ENCODE measurements at places on chromosomes 2 and 18.

DNA sequence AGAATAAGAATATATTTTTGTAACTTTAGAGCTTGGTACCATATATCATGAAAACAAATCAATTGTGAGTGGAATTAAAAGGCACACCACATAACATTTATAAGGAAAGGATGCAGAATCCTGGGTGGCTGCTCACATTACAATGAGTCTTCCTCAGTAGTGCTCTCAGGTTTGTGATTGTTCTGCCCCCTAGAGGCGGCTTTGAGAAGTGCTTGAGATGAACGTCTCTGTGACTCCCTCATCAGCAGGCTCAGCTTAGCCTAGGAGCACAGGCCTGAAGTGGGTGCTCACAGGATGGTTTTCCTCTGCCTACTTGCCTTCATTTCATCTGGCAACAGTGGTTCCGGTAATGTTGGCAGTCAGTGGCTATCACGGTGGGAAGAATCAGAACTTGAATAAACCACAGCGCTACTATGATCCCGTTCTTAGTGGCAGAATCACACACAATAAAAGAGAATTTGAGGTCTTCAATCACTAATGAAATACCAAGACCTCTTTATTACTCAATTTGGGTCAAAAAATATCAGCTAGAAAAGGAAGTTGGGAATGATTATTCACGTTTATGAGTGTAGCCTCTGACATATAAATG, 38.1 kb upstream of the B4GALT6 start:
- peak; percentile 96 for DNase-seq

GRCh38 chr2:200861617-200862155, 2.8 kb downstream of the CLK1 start:
- DNase-seq: no peak

DNA sequence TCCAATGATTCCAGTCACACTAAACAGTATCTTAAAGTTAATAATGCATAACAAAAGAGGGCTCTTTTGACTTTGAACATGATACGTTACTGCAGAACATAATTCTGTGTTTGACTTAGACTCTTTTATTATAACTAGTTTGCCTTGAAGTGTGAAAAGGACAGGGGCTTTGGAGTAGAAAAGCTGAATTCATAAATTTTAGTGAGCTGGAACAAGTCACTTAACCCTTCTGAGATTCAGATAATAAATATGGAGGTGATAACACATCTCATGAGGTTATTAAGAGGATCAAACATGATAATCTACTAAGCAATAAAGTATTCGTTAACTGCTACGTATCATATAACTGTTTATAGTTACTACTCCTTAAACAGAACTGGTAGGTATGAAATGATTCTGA, 44.7 kb upstream of the FLACC1 start:
- DNase-seq: no peak

- no peak for DNase-seq
These were observed 11.8 kb downstream of the CAVIN2 start for GRCh38 chr2:191835100-191835499.

GRCh38 chr2:61266632-61267505, 104.9 kb downstream of the C2orf74 start:
- DNase-seq: no peak

GRCh38 chr2:32278478-32278853, 762 bp downstream of the YIPF4 start:
- DNase-seq: no peak

DNA sequence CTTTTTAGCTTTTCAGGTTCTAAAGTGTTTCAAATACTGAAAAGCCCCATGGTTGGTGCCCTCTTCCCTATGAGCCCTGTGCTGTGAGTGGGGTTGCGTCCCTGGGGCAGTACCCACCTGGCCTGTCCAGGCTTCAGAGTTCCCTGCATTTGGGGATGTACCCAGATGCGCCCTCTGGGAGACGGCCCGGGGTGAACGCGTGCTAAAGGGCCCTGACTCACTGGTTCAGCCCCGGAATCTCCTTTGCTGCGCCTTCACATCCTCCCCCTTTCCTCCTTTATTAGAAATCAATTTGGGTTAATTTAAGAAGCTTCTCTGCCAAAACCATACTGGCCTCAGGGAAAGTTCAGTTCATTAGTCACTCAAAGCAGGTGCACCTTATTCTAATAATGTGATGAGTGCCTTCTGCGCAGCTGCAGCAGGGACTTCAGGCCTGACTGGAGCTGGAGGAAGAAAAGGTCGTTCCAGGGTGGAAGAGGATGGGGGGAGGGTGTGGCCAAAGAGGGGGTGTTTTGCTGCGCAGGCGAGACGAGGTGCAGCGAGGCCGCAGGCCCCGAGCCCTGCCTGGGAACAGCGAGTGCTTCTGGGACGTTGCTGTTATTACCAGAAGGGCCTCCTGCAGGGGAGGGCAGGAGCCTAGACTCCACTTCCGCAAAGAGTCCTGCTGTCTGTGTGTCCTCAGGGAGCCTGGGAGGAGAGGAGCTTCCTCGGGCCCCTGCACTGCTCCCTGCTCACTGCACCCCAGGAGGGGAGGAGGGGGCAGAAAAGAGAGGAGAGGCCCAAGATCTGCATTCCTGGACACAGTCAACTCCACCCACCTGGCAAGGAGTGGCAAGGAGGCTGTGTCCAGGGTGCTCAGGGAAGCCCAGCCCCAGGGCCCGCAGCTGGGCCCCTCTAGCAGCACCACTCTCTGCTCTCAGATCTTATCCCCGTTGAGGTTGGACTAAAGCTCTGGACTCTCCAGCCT, 223.2 kb upstream of the PXDN start:
- peak; percentile 61 for DNase-seq

Data from endodermal cell (in vitro differentiated cells).